ENCODE measurements at places on chromosomes 16 and 17.

DNA sequence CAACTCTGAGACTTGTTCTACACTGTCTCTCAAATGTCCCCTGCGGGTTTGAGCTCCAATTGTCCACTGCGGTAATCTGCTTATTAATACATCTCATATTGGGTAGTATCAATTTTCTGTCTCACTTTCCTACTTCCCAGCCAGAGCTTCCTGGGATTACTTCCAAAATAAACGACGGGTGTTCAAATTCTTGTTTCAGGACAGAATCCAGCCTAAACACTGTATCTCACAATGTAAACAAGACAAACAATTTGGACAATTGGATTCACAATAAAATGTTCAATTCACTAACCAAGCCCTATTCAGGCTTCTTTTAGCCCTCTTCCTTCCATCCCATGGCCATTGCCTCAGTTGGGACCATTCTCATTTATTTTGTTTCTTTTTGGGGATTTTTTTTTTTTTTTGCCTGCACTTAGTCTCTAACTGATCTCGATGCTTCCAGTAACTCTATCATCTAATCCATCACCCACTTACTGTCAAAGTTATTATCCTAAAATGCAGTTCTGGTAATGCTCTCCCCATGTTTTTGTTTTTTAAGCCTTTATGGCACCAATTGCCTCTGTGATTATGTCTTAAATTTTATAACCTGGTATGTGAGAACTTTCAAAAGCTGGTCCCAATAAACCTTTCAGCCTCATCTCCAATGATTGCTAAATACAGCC is 2.0 kb upstream of the VAT1L start:
- DNase-seq = no peak

DNA sequence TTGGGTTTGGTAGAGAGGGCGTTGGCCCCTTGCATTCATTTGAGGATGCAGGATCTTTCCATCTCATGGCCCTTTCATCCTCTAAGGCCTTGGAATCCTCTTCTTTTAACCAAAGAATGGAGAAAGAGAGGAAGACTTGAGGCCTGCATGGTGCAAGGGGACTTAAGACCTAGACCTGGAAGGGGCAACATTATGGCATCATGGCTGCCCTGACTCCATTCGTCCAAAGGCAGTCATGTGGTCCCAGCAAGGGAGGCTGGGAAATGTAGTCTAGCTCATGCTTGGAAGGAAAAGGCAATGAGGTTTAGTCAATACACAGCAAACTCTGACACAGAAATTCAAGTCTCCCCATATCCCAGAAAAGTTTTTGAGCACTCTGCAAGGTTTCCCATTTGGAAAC is 30.7 kb upstream of the CDRT4 start:
- no peak for DNase-seq

GRCh38 chr17:42068979-42069378 is 18.6 kb upstream of the C17orf113 start:
- DNase-seq = no peak

GRCh38 chr17:77613627-77614026 is 344.9 kb upstream of the TNRC6C start:
- DNase-seq = no peak

GRCh38 chr16:25031132-25031440 is 15.9 kb upstream of the ARHGAP17 start:
- no peak for DNase-seq

DNA sequence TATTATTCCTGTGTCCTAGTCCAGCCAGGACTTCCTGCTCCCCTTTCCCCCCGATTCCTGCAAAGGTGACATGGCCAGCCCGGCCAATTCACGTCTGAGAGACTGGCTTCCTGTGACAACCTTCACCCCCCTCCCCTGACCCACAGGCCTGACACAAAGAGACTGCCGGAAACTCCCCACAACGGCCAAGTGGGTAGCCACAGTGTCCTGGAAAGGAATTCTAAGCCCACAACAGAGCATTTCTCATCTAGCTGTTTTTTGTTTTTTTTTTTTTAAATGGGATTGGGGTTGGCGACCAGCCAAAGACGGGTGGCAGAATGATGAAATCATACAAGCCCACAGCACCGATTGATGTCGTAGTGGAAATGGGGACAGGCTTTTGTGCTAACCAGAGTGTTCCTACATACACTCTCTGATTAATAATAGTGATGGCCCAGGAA is 2.8 kb upstream of the XAF1 start:
- DNase-seq = peak; percentile 96
